ENCODE measurements at places on chromosomes 1 and 21. TPM values are rescaled to one million over a fixed set of nuclear protein-coding genes. Genes with fewer than 3 reads are reported as not detected.
A peak's percentile ranks its signal among the peaks of the same experiment; 100 is the strongest.

Gene HPCAL4
- total RNA-seq = 0.20 TPM

- DNase-seq = no peak
Measured at GRCh38 chr1:232519186-232519585, 110.7 kb downstream of the SIPA1L2 start.

- no peak for DNase-seq
Measured at GRCh38 chr1:244052016-244052727, 1.1 kb downstream of the ZBTB18 start.

Gene PDZK1IP1
- not detected for total RNA-seq

- no peak for DNase-seq
Measured at GRCh38 chr1:182391028-182391361, 595 bp downstream of the GLUL start.

Gene NR1I3
- not detected for total RNA-seq

Gene AADACL4
- not detected for total RNA-seq

DNA sequence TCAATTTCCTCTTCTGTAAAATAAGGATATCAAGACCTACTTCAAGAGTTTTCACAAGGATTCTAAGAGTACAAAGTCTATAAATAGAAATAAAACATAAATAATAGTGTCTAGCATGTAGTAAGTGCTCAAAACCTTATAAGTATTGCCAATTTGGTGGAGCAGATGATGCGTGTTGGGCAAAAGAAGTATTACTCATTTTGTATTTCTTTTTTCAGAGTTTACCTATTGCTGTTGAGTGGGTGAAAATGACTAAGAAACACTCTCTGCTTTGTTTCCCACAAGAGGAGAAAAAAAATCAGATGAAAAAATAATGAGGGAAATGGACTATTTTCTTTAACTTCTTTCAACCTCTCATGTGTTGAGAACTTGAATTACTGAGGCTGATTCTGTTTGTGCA is 103.3 kb upstream of the KCNK2 start:
- peak; percentile 56 for DNase-seq

- no peak for DNase-seq
Measured at GRCh38 chr1:166026555-166026954, 140.2 kb downstream of the FAM78B start.

DNA sequence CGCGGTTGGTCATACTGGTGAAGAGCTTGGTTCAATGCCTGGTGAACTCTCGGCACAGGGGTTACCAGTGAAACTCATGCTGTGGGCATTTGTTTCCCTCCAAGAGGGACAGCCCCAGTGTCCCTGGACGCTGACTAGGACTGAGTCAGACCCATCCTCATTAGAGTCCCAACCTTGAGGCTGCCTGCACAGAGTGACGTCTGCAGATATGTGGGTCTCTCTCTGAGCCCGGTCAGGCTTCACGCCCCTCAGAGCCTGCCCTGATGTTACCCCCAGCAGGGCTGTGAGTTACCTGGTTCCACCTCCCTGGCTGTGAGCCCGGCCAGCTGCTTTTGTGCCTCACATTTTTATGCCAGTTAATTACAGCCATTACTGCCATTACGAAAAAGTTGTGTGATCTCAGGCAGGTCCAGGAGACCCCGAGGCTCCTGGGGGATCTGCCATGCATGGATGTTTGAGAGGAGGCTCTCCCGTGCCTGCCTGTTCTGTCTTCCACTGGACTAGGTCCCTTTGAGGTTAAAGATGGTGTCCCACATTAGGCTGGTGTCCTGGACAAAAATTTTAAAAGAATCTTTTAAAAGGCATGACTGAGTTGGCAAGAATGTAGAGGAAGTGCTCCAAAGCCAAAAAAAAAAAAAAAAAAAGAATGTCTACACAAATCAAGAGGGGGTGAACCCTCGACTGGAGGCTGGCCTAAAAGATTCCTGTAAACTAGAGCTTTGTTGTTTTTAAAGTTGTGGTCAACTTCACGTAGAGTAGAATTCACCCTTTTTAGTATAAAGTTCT is 36.6 kb upstream of the PADI1 start:
- DNase-seq = peak; percentile 92

- peak; percentile 26 for DNase-seq
Measured at GRCh38 chr1:117128323-117129079, 7.0 kb upstream of the TRIM45 start.

Gene PRR9
- 0.52 TPM for total RNA-seq

Gene TLCD4
- total RNA-seq = 0.99 TPM

Gene CYP4A22
- total RNA-seq = not detected
